ENCODE measurements at places on chromosomes 2 and 18. TPM values are rescaled to one million over a fixed set of nuclear protein-coding genes. Genes with fewer than 3 reads are reported as not detected.

Gene SKA1
- total RNA-seq = 3.0 TPM

Gene NEURL3
- not detected for total RNA-seq

Gene SEMA4C
- total RNA-seq = 22.4 TPM

Gene METTL21A
- total RNA-seq = 8.7 TPM

Gene CHN1
- total RNA-seq = 9.6 TPM

Gene DSC3
- 0.46 TPM for total RNA-seq

Gene SGPP2
- not detected for total RNA-seq

Gene RGPD3
- total RNA-seq = 0.20 TPM

Gene GNAL
- total RNA-seq = 0.20 TPM

Gene REG3A
- total RNA-seq = not detected

Gene CDH7
- total RNA-seq = not detected

Gene ANTXR1
- 89.3 TPM for total RNA-seq

Gene IL37
- total RNA-seq = not detected

Gene ZNF396
- 3.5 TPM for total RNA-seq

Gene ACMSD
- not detected for total RNA-seq

Gene RBM44
- 0.33 TPM for total RNA-seq

Gene G6PC2
- not detected for total RNA-seq

Gene ANKRD30BL
- not detected for total RNA-seq

Gene ERMN
- 1.1 TPM for total RNA-seq

Gene KDM3A
- total RNA-seq = 36.9 TPM

Gene NEU2
- total RNA-seq = not detected

Gene NGEF
- 5.7 TPM for total RNA-seq

Gene RAD51AP2
- total RNA-seq = not detected

Gene ASPRV1
- total RNA-seq = 0.46 TPM

Gene ACTG2
- total RNA-seq = 32.7 TPM

Gene ARHGAP28
- total RNA-seq = 0.03 TPM

Gene DAW1
- total RNA-seq = 2.5 TPM

Gene TUBA4B
- not detected for total RNA-seq

Gene GALNT14
- total RNA-seq = 5.3 TPM

Gene GPR17
- total RNA-seq = not detected

Gene GPR45
- total RNA-seq = not detected

Gene CNGA3
- total RNA-seq = not detected

Gene PRKRA
- total RNA-seq = 56.7 TPM

Gene KCNS3
- total RNA-seq = 0.78 TPM

Gene FTCDNL1
- total RNA-seq = 0.59 TPM

Gene ADRA2B
- total RNA-seq = 14.9 TPM

Gene ATP5F1A
- total RNA-seq = 465 TPM

Gene BMP10
- not detected for total RNA-seq

Gene ANO7
- 1.0 TPM for total RNA-seq

Gene SCYGR4
- not detected for total RNA-seq

Gene PLCD4
- 2.0 TPM for total RNA-seq

Gene C2orf72
- 6.3 TPM for total RNA-seq

Gene CFC1
- total RNA-seq = not detected

Gene ASB3
- total RNA-seq = 21.5 TPM

Gene TMEM200C
- 0.13 TPM for total RNA-seq

Gene SLC19A3
- total RNA-seq = 0.78 TPM

Gene SKOR2
- not detected for total RNA-seq
